ENCODE measurements at places on chromosomes 3 and 15. TPM values are rescaled to one million over a fixed set of nuclear protein-coding genes. Genes with fewer than 3 reads are reported as not detected.

PTX3 gene
- total RNA-seq, result 464 TPM

PSTPIP1 gene
- 0.77 TPM for total RNA-seq

TAGLN3 gene
- total RNA-seq, result 0.51 TPM

NRG4 gene
- not detected for total RNA-seq

CYP19A1 gene
- 3.9 TPM for total RNA-seq

FOXL2 gene
- under 0.01 TPM for total RNA-seq

MESP2 gene
- 0.99 TPM for total RNA-seq

REC114 gene
- total RNA-seq, result not detected

SCG5 gene
- 46.2 TPM for total RNA-seq

CHRNA7 gene
- 0.26 TPM for total RNA-seq
